ENCODE measurements at places on chromosomes 3 and 15.

DNA sequence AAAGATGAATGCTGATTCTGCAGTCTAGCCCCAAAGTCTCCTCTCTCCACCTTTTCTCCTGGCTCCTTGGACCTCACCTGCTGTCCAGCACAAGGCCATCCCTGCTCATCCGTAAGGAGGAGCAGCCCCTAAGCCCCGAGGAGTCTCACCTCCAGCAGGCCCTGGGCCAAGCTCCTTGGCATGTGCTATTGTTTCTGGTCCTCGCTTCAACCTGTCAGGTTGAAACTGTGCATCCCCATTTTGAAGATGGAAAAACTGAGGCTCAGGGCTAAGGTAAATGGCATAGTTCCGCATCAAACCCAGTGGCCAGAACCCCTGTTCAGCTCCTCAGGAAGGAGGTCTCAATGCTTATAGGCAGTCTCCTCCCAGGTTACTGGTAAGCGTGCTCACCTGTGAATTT is 26.1 kb downstream of the CHDH start:
- no peak overlapping the region for H3K27ac ChIP-seq
- H3K4me1 ChIP-seq = no peaks in the 10 kb centered on the region

GRCh38 chr3:126886217-126886616 is 96.7 kb upstream of the PLXNA1 start:
- no peaks in the 10 kb centered on the region for H3K4me1 ChIP-seq
- H3K36me3 ChIP-seq = peaks cover 23% of the 10 kb centered on the region
- H3K4me3 ChIP-seq = no peak overlapping the region

DNA sequence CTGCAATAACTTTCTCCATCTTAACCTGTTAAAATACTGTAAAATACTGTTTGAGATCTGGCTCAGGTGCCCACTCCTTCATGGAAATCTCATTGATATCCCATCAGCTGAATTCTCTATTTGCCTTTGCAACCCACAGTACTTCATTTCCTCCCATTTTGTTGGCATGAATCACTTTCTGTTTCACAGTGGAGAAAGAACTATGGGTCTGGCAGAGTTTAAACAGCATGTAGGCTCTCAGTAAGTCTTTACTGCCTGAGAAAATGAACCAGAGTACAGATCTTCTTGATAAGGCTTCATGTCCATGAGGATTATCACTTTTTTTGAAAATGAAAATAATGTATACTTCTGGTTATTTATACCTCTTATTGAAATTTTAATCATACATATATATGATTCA is 245.9 kb downstream of the NAALADL2 start:
- H3K4me1 ChIP-seq = no peaks in the 10 kb centered on the region
- no peaks in the 10 kb centered on the region for H3K27me3 ChIP-seq
- H3K36me3 ChIP-seq = no peaks in the 10 kb centered on the region
- no peak for ATAC-seq
- no peak overlapping the region for H3K27ac ChIP-seq

DNA sequence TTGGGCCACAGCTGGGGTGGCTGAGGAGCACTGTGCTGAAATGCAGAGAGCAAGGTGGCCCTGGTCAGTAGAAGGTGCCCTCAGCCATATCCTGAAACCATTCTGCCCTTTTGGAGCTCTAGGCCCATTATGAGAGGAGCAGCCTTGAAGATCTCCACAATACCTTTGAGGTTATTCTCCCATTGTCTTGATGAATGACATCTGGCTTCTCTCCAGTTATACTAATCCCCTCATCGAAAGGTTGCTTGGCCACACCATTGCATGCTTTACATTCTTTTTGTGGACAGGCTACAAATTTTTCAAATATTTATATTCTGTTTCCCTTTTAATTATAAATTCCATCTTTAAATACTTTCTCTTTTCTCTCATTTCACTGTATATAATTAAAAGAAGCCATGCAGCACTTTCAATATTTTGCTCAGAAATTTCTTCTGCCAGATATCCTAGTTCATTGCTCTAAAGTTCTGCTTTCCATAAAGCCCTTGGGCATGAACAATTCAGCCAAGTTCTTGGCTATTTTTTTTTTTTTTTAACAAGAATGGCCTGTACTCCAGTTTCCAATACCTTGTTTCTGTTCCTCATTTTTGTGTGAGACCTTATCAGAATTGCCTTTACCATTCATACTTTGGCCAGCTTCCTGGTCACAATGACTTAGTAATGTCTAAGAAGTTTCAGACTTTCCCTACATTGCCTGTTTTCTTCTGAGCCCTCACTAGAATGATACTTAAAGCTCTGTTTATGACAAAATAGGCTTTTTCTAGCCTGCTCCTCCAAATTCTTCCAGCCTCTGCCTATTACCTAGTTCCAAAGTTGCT is 138.9 kb upstream of the SGO1 start:
- no peaks in the 10 kb centered on the region for H3K27me3 ChIP-seq
- H3K27ac ChIP-seq = peak overlapping the region; percentile 16
- peaks cover 11% of the 10 kb centered on the region for H3K4me1 ChIP-seq
- peak; percentile 84 for ATAC-seq

DNA sequence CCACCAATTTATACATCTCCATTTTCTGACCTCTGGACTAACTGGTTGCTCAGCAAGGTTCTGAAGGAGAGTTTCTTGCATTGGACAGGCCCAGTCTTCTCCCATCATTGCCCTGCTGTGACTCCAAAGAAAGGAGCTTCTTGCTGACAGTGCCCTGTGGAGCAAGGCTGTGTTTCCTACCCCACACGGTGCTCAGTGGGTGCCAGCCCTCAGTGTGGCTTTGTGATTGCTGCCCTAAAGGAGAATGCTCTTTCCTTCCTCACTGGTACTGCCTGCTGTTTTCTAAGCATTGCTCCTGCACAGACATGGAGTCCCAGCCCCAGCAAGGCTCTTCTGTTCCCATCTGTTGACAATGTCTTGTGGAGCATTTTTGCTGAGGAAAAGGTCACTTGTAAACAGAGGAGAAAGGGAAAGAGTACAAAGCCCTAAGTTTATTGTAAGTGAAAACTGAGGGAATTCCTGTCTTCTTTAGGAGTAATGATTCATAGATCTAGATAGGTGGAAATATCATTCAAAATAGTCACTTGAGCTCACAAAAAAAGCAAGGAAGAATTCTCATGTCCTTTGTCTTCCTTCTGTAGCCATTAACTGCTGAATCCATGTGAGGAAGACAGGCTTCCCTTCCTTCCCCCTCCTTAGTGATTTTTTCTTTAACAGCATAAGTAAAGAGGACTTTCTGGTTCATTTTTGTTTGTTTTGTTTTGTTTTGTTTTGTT is 62.9 kb downstream of the HMG20A start:
- ATAC-seq = no peak
- H3K4me3 ChIP-seq = no peak overlapping the region
- no peaks in the 10 kb centered on the region for H3K4me1 ChIP-seq
- peaks cover 44% of the 10 kb centered on the region for H3K36me3 ChIP-seq
- no peaks in the 10 kb centered on the region for H3K27me3 ChIP-seq
- no peak overlapping the region for H3K27ac ChIP-seq

DNA sequence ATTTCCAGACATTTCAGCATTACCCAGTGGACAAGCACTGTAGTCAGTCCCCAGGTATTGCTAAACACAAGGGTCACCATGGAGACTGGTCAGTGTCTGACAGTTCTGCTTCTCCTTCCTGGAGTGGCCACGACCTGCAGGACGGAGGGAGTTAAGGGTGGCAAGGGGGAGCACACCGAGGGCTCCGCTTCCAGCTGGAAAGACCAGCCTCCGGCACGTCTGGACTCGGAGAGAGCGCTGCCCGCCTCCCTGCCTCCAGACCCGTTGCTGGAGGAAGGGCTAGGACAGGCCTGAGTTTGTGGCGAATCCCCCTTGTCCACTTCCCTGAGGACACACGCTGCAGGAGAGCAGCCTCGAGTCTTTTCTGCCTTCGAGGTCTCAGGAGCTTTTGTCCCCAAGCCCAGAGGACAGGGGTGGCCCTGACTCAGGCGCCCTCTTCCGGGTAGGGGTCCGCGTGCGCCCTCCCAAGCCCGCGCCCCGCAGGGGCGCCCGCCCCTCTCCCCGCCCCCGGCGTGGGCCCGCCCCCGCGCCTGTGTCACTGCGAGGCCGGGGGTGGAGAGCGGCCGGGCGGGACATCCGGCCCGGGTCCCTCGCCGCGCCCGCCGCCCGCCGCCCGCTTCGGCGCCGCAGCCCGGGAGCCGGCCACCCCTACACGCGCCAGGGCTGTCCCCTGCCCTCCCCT is at the start of gene CHST14:
Gene CHST14 (plus strand): TSS at position 562 of the 682 bp plus-strand sequence. CDS start 230 bp downstream, outside the sequence.
- peak within 1 kb of the TSS; percentile 84 for H3K4me3 ChIP-seq
- peaks cover 16% of the 10 kb centered on the region for H3K4me1 ChIP-seq
- H3K27me3 ChIP-seq = no peaks in the 10 kb centered on the region

- H3K27ac ChIP-seq = peak overlapping the region; percentile 96
- H3K36me3 ChIP-seq = peaks cover 6% of the 10 kb centered on the region
- peak overlapping the region; percentile 54 for H3K4me3 ChIP-seq
These were observed 81.3 kb downstream of the CHL1 start for GRCh38 chr3:277873-278272.

DNA sequence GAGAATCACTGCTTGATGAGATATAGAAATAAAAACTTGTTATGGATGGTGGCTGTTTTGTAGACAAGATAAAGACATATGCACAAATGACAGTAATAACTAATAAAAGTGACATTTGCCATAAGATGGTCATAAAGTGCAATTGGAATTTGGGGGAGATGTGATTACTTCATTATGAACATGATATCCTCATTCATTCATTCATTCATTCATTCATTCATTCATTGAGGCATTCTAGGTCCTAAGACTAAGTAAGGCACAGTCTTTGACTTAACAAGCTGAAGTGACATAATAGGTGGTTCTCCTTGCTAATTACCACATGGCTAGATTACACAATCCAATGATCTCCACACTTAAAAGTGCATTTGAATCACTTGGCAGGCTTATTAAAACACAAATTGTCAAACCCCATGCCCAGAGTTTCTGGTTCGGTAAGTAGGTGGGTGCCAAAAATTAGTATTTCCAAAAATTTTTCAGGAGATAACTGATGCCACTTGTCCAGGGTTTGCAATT is 18.9 kb downstream of the RAP2B start:
- no peak for ATAC-seq
- peaks cover 10% of the 10 kb centered on the region for H3K36me3 ChIP-seq
- no peaks in the 10 kb centered on the region for H3K27me3 ChIP-seq
- H3K4me3 ChIP-seq = no peak overlapping the region
- no peak overlapping the region for H3K27ac ChIP-seq

- H3K4me1 ChIP-seq = peaks cover 21% of the 10 kb centered on the region
- no peak overlapping the region for H3K27ac ChIP-seq
- peaks cover 18% of the 10 kb centered on the region for H3K27me3 ChIP-seq
- ATAC-seq = no peak
- no peak overlapping the region for H3K4me3 ChIP-seq
These were observed 891 bp downstream of the AHSG start for GRCh38 chr3:186613637-186614265.
